ENCODE measurements at places on chromosomes 7 and 10.

- no peak for DNase-seq
These were observed 26.7 kb downstream of the ELAPOR2 start for GRCh38 chr7:87032604-87033339.

GRCh38 chr7:44638611-44639557, 32.5 kb downstream of the OGDH start:
- DNase-seq, result peak; percentile 73

DNA sequence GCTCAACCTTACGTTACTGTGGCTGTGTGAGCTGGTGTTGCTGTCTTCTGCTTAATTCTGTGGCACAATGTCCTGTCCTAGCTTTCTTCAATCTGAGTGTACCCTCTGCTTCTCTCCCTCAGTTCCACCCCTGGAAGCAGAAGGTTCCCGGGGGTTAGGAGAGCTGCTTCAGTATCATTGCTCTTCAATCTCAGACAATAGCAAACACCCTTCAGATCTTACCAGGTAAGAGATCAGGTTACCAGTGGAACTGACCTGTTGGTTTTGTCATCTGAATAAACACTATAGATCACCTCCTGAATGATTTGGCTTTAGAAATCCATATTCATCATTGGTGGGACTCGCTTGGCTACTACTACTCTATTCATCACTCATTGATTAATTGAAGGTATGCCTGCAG, 48.4 kb downstream of the DNAJB9 start:
- DNase-seq, result no peak

- no peak for DNase-seq
These were observed 3.0 kb downstream of the BUB3 start for GRCh38 chr10:123157210-123157609.

GRCh38 chr7:142733271-142733670, 16.0 kb upstream of the PRSS1 start:
- DNase-seq, result no peak

DNA sequence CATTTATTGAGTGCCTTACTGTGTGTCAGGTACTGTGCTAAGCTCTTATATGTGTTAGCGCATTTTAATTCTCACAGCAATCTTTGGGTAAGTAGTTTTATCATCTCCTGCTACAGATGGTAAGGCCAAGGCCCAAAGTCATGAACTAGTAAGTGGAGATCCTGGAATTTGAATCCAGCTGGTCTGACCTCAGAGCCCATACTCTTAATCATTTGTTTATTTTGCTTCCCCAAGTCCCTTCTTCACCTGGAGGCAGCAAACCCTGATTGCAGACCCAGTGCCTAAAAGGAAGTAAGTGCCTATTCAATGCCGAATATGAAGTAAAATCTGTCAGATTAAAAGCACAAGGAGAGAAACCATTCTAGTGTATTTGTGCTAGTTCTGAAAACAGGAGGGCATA, 182.9 kb upstream of the TCF7L2 start:
- DNase-seq, result no peak

- DNase-seq, result no peak
These were observed 132.8 kb downstream of the PRKAG2 start for GRCh38 chr7:151744051-151744580.

- DNase-seq, result no peak
These were observed 148.5 kb downstream of the ARHGAP22 start for GRCh38 chr10:48456361-48456804.

GRCh38 chr10:119677904-119678755, 26.9 kb downstream of the BAG3 start:
- no peak for DNase-seq

DNA sequence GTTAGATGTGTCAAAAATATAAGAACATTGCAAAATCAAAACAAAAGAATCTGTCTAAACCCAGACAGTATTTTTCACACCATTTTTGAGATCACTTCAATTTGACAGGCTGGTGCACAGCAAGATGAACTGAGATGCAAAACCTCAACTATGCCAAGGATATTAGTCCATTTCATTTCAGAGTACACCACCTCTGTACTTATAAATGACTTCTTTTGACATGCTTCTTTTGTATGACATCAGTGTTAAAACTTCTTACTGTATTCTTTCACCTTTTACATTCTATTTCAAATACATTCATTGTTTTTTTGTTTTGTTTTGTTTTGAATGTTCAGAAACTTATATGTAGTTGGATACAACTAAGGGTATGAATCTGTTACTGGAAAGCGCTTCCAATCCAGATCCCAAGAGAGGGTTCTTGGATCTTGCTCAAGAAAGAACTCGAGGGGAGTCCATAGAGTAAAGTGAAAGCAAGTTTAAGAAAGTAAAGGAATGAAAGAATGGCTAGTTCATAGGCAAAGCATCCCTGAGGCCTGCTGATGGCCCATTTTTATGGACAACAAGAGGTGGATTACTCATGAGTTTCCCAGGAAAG, 23.5 kb upstream of the GPR141 start:
- DNase-seq, result no peak

DNA sequence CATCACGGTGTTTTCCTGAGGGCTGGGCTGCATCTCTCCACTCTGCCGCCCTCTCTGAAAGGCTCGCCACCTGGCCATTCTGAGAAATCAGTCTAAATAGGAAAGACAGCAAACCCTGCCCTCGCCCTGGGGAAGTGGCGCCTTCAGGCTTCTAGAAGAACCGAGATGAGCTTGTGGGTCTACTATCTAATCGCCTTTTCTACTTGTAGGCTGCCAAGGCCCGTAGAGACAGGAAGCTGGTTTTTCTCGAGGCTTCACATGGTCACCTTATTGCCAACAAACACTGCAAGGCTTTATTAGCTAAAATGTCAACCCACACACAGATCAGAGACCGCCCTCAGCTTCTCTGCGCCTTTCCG, 21.4 kb downstream of the LAT2 start:
- DNase-seq, result no peak

Measured in stimulated activated CD4-positive, alpha-beta T cell treated with anti-CD3 and anti-CD28 coated beads, Interleukin-4, amount 100 ng/mL, for 1 hour (primary cell).